NCI-H460 (cell line): ENCODE measurements at places on chromosomes 4 and X.

GRCh38 chrX:146141221-146141620, 323.6 kb downstream of the SLITRK2 start:
- DNase-seq: no peak

- DNase-seq: no peak
Measured at GRCh38 chr4:122616915-122617596, 3.8 kb downstream of the IL21 start.

DNA sequence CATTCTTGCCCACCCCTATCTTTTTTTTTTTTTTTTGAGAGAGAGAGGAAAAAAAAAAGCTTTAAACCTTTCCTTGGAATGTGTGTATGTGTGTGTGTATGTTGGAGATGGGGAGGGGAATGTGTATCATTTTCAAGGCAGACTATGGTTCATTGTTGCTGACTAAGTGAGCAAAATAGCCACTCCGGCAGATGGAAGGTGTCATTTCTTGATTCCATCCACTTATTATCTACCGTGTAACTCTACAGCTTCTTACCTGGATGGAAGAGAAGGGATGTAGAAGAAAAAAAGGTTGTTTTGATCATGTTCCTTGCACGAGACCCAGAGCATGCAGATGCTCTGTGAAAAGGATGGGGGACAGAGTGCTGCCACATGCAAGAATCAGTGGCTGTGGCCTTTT, 5.9 kb upstream of the GK2 start:
- no peak for DNase-seq

- DNase-seq: no peak
Measured at GRCh38 chrX:23841847-23842522, 59.0 kb downstream of the SAT1 start.

DNA sequence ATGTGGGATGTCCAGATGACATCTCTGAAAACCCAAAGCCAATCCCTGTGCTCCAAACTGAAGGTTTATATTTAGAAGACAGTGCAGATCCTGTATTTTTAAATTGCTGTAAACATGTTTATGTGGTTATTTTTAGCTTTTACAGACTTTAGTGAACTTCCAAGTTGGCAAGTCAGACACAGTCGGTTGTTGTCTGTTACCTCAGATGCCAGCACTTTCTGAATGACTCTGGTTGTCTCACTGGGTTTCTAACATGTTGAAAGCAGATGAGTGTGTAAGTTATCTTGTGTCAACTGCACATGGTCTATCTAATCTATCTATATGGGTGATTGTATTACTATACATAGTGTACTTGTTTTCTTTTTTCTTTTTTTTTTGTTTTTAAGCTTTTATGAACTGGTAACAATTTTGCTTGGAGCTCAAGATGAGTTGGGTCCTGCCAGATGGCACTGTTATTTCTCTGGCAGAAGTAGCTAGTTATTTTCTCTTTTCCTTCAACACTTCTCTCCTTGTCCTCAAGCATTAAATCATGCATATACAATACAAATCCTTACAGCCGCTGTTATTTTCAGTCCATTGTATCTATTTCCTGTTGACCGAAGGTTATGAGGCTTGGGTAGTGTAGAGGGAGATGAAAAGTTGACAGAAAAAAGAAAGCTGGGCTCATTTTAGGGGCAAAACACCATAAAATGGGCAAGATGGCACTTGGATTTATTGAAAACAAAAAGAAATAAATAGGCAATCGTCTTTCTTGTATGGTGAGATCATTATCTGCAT, 66.3 kb downstream of the GAB1 start:
- no peak for DNase-seq

GRCh38 chr4:53717064-53717549, 125.8 kb upstream of the LNX1 start:
- DNase-seq: no peak

DNA sequence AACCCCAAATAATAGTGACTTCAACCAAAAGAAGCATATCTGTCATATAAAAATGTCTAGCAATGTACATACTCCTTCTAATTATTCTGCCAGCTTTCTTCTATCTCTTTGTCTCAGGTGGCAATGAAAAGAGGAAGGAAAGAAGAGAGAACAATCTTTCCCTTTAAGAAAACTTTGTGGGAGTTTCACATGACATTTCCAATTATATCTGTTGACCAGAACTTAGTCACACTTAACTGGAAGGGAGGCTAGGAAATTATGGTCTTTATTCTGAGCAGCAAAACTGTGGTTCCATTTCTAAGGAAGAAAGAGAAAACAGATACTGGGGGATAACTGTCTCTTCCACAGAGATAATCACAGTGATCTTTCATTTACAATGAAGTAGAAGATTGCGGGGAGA, 12.9 kb upstream of the MAOA start:
- DNase-seq: no peak

GRCh38 chr4:133188433-133189146, 39.5 kb downstream of the PCDH10 start:
- DNase-seq: no peak

- DNase-seq: no peak
Measured at GRCh38 chr4:175705407-175705806, 106.7 kb downstream of the GPM6A start.

DNA sequence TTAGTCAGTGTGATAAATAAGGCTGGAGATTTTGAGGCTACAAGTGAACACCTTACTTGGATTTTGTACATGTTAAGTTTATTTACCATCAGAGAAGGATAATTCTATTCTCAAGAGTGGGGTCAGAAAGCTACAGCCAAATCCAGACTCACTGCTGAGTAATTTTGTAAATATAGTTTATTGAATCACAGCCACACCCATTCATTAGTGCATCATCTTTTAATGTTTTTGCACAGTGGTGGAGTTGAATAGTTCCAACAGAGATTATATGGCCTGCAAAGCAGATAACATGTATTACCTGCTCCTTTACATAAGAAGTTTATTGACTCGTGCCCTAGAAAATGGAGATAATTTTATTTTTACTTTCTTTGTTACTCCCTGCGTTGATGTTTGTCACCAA, 60.4 kb downstream of the PCDH18 start:
- DNase-seq: peak; percentile 4

- DNase-seq: no peak
Measured at GRCh38 chr4:92455951-92456350, 152.2 kb downstream of the GRID2 start.

DNA sequence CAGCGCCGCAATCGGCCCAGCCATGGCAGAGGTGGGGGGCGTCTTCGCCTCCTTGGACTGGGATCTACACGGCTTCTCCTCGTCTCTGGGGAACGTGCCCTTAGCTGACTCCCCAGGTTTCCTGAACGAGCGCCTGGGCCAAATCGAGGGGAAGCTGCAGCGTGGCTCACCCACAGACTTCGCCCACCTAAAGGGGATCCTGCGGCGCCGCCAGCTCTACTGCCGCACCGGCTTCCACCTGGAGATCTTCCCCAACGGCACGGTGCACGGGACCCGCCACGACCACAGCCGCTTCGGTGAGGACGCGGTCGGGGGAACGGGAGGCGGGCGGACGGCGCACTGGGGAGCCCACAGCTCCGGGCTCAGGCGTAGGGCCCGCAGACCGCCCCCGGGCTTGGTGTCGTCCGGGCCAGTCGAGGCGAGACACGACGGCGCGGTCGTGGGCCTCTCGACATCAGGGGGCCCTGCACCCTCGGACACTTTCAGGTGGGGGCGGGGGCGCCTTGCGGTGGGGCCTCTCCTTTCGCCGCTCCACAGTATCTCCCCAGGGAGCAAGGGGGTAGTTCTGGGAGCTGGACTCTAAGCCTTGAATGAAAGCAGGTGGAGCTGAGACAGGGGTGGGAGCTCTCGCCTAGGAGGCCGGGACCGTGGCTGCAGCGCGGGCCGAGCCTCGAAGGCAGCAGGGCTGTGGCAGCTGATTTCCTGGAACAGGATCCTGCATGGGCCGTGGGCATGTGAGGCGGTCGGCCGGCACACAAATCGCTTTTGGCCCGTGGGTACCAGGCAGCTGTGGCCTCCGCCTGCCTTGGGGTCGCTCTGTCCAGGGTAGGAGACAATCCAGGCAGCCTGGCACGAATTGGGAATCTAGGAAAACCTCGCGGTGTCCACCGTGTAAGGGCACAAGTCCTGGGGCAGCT, 722 bp downstream of the FGF16 start:
- DNase-seq: no peak

DNA sequence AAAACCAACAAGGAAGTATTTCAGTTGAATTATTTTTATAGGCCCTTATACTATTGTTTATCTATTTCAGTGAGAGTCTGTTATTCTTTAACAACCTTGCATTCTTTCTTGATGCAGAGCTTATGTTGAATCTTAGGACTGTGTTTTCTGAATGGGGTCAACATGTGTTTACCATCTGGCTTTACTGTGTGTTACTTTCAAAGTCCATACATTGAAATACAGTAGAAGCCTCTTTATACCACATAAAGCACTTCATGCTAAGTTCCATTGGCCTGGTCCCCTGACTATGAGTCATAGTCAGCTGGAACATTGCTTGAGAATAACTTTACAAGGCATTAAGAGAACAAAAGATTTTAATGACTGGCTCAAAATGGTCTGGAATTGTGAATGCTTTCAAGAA, 152.6 kb downstream of the GASK1B start:
- peak; percentile 20 for DNase-seq

GRCh38 chr4:182600856-182601255, 316.3 kb downstream of the DCTD start:
- DNase-seq: no peak
